Central memory CD4-positive, alpha-beta T cell (primary cell): ENCODE measurements at places on chromosomes 12 and 14.
A peak's percentile ranks its signal among the peaks of the same experiment; 100 is the strongest.

- no peak for DNase-seq
Observed at GRCh38 chr12:71935594-71935993, 3.1 kb upstream of the TPH2 start.

GRCh38 chr14:66401449-66402095 is 84.6 kb upstream of the CCDC196 start:
- DNase-seq = no peak

DNA sequence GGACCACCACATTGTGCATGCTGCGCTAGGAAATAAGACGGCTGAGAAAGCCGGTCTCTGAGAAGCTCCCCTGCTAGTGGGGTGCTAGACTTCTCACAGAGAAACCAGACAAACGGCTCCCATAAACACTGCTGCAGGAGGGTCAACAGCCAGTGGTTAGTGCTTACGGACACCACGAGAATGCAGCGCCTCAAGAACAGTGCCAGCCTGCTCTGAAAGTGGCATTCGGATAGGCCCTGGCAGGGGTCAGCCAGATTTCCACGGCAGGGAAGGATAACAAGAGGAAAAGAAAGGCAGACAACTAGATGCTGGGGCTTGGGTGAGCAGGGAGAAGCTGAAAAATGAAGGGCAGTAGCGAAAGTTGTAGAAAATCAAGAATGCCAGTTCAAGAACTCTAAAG is 26.4 kb downstream of the PPTC7 start:
- DNase-seq = no peak

- no peak for DNase-seq
Observed at GRCh38 chr12:8562310-8562709, 21.6 kb upstream of the CLEC4E start.

DNA sequence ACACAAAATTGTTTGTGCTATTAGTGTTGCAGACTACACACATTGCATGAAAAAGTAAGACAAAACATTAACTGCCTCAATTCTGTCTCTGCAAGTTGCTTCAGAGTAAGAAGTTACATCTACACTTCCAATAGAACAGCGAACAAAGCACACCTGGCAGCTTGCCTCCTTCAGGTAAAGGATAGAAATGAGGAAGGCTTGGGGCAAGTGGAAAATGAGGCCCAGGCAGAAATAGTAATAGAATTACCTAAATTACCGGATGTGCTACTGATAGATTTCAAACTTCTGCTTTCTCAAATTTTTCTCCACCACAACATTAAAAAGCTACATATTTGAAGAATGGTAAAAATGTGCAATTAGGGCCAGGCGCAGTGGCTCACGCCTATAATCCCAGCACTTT is 37.7 kb downstream of the CCDC175 start:
- DNase-seq = no peak

- no peak for DNase-seq
Observed at GRCh38 chr14:103729496-103730448, 14.2 kb downstream of the ZFYVE21 start.

DNA sequence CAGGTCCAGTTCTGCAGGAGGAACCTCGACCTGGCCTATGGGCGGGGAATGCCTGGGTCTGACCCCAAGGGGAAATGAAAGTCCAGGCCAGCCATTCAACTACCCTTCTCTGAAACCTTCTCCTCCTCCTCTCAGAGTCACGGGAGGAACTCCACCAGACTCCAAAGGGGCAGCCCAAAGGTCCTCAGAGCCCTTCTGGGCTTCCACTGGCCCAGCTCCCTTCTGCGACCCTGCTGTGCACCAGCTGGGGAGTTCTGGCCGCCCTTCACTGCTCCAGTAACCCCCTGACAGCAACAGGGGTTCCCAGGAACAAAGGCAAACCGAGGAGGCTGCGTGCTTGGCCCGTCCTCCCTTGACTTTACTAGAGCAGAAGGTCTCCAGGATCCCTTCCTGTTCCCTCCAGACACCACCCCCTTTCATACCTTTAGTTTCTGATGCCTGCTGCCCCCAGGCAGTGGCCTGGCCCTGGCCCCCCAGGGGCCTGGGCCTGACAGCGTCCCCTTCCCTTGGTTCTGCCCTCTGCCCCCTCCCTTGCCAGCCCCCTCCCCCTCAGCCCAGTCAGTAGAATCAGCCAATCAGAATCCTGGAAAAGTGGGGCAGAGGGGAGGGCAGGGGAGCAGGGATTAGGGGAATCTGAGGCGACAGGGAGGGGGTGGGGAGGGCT is 850 bp upstream of the ZNF385A start:
- DNase-seq = no peak

GRCh38 chr14:57884175-57884574 is 18.3 kb upstream of the SLC35F4 start:
- no peak for DNase-seq

DNA sequence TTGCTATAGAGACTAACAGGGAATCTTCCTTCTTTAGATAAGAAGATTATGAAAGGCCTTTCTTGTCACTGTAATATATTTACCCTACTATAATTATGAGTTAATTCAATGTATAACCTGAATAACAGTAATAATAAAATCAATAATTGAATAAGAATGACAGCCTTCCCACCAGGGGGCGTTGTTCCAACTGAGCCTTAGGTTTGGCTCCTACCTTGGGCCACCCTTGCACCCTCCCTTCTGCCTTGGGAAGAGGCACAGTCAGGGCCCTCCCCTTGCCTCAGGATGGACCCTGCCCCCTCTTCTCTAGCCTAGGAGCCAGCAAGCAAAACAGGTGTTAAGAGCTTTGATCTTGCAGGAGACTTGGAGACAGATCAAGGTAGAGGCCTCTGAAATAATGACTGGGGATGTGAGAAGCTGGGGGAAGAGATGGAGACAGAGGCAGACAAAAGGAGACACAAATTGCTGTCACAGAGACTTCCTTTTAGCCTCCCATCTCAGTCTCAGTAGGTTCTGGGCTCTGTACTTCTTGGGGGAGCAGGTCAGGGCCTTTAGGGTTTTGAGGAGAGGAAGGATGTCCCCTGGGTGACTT is 40.1 kb upstream of the CISTR start:
- DNase-seq = peak; percentile 2

GRCh38 chr14:81269100-81269978 is 48.6 kb upstream of the GTF2A1 start:
- peak; percentile 14 for DNase-seq

GRCh38 chr14:80926397-80927082 is 15.0 kb downstream of the CEP128 start:
- no peak for DNase-seq

GRCh38 chr14:28608851-28609828 is 157.4 kb upstream of the FOXG1 start:
- DNase-seq = no peak

DNA sequence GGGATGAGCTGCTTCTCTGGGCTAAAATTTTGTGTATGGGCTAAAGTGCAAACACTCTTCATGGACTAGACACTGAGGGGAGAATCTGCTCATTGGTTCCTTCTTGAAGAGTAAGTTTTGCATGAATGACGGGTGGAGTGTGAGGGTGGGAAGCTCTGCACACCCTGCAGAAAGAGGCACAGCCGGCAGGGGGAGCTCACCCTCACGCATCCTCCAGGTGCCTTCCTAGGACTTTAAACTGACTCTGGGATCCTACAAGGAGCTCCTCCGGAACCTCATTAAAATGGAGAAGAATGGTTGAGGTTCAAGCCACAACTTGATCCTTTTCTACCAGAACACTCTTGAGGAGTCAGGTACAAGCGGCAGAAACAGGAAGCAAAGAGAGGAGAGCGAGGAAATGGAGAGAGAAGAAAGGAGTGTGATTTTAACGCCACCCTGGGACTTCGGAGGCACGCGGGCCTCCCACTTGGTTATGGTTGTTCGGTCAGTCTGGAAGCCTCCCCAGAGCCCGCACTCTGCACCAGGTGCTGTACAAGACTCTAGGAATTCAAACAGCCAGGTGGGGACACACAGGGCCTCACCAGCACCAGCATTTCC is 87.5 kb downstream of the SETD3 start:
- DNase-seq = peak; percentile 19

- DNase-seq = no peak
Observed at GRCh38 chr14:105848570-105848969, 322.2 kb downstream of the TMEM121 start.

DNA sequence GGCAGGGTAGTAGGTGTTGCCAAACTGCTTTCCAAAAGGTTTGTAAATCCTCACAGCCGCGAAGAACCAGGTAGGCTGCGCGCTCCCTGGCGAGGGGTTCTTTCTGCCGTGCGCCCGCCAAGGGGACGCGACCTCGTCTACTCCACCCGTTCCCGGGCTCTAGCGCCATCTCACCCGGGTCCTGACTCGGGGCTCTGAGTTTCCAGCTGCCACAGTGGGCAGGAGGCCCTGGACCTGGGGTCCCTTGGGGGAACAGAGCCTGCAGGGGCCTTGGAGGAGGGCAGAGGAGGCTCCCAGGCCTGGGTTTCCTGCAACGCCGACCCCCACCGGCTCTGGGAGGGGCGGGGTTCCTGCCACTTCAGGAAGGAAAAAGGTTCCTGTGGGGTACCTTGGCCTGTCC is 706 bp downstream of the ANHX start:
- no peak for DNase-seq
